Mesothelial cell of epicardium (in vitro differentiated cells): ENCODE measurements at places on chromosomes 1 and 21. TPM values are rescaled to one million over a fixed set of nuclear protein-coding genes. Genes with fewer than 3 reads are reported as not detected.

- no peaks in the 10 kb centered on the region for H3K4me1 ChIP-seq
- no peak overlapping the region for H3K27ac ChIP-seq
- H3K27me3 ChIP-seq, result peaks cover 21% of the 10 kb centered on the region
- H3K4me3 ChIP-seq, result no peak overlapping the region
- no peaks in the 10 kb centered on the region for H3K36me3 ChIP-seq
These were observed 340.2 kb downstream of the PTPRU start for GRCh38 chr1:29576510-29576909.

- H3K4me1 ChIP-seq, result peaks cover 12% of the 10 kb centered on the region
- no peak overlapping the region for H3K4me3 ChIP-seq
- peaks cover 5% of the 10 kb centered on the region for H3K36me3 ChIP-seq
- no peaks in the 10 kb centered on the region for H3K27me3 ChIP-seq
These were observed 58.5 kb downstream of the KIF26B start for GRCh38 chr1:245213066-245213831.

- H3K36me3 ChIP-seq, result no peaks in the 10 kb centered on the region
- no peak overlapping the region for H3K27ac ChIP-seq
- no peak for DNase-seq
- peaks cover 74% of the 10 kb centered on the region for H3K27me3 ChIP-seq
These were observed 6.8 kb upstream of the AKR1A1 start for GRCh38 chr1:45543581-45544417.

DNA sequence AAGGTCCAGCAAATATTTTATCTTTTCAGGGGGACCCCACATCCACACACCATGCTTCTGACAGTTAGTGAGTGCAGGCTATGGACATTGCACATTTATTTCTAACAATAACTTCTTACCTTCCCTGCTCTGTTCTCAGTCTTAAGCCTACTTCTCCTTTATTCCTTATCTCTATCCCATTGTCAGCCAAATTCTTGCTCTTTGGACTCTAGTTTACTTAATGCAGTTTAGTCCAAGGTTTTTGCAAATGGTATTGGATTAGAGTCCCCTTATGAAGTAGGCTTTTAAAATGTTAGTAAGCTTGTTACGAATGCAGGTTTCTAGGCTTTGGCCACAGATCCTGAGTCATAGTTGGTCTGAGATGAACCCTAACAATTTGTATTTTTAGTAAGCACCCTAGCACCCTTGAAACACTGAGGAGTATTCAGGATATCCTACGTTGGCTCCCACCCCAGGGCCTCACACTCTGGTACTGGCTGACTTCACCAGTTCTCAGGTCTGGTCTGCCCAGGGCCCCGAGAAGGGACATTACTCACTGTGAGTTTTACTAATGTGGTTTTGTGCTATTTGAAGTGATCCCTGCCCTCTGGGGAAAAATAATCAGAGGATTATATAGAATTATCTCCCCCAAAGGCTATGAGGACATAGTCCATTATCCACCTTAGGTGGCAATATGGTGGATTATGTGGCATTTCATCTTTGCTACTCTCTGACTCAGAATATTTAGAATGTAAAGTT is 239.5 kb downstream of the TGFB2 start:
- H3K4me1 ChIP-seq, result peaks cover 21% of the 10 kb centered on the region
- H3K36me3 ChIP-seq, result peaks cover 11% of the 10 kb centered on the region
- no peak overlapping the region for H3K27ac ChIP-seq
- H3K4me3 ChIP-seq, result no peak overlapping the region

ANGPTL7 gene
- not detected in 3 replicates for total RNA-seq

HTR6 gene
- total RNA-seq, result 0.11 to 0.24 TPM (median 0.11 TPM) in 3 replicates
